NCI-H2107 (cell line): ENCODE measurements at places on chromosomes 4 and X.

DNA sequence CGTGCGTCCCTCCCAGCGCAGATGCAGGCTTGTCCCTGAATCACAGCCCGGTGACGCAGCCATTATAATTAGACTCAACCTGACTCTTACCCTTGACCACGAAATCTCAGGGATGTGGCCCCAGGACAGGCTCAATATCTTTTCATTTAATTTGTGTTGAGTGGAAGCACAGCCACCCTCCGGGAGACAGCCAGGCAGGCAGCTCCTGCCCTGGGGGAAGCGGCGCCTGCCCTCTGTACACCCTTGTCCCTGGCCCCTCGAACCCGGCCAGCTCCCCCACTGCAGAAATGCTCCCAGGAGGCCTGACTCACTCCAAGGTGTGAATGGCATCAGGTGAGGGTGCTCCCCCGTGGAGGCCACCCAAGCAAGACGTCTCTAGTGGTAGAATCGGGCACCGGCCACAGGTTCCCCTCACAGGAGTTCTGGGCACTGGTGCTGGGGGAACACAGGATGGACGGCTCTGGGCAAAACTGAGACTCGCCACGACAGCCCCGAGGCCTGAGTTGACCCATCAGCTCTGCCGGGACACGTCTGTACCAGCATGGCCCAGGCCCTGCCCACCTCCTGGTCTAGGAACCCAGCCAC, 2.7 kb downstream of the CPLX1 start:
- no peak for DNase-seq

- DNase-seq, result no peak
Observed at GRCh38 chr4:1834047-1834775, 21.7 kb downstream of the LETM1 start.

DNA sequence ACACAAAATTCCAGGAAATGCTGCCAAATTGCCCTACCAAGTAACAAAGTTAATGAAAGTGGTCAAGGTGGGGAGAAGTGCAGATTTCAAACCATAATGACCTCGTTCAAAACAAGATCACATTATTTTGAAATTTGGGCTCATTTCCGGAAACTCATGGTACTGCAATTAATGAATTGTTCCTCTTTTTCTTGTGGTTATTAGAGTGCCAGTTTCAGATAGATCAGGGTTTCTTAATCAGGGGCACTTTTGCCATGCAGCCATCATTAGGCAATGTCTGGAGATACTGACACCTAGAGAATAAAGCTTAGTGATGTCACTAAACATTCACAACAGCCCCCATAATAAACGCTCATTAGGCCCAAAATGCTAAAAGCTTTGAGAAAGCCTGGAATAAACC, 381.5 kb upstream of the GALNT7 start:
- DNase-seq, result no peak

DNA sequence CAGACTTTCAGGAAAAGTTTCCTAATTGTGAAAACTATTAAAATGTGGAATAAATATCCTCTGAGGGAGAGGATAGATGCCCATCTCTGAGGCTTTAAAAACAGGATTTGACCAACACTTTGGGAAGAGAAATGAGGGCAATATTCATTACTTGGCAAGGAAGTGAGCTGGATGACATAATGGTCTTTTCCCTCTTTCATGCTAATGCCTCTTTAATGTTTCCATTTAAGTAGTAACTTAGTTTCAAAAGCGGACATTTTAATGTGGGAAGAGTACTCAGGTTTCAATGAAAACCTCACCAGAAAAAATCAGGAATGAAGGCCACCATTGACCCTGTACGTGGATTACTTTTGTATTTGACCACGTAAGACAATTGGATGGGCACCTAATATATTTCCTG, 503.3 kb downstream of the ANKRD50 start:
- no peak for DNase-seq

DNA sequence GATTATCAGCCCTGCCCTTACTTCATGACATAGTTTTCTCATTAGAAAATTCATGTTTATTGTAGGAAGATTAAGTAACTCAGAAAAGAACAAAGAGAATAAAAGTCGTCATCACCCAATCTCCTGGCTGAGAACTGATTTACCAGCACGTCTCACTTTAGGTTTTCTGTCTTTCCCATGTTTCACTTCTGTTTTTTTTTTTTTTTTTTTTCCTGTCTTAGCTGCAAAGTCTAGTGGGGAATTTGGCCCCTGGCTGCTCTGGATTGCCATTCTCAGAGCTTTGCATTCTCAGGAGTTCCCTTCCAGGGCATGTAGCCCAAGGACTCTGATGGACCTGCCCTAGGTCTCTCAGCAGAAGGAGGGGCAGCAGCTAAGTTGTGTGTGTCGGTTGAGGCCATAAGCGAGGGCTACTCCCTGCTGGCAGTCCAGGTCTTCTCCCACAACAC, 57.8 kb downstream of the TMEM131L start:
- DNase-seq, result no peak

DNA sequence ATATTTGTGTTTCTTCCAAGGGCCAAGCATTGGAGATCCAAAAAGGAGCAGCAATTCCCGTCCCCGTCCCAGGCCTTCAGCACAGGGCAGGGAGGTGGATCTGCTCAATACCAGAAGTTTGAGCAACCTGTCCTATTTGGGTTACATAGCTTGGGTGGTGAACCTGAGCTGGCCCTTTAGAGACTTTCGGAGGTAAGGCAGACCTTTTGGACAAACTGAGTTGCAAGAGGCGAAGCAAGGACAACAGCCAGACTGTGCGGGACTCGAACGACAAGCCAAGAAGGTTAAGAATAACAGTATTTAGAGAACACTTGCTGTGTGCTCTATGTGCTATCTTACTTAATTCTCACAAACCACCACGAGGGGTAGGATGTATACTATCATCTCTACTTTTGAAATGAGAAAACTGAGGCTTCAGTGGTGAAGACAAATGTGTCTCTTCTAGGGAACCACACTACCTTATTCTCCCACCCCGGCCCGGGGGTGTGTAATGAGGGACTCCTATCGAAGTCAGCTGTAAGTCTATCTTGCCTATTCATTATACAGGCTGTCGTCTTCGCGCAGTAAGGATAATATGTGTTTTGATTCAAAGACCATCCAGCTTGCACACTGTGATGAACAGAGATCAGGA, 1.3 kb downstream of the NOP14 start:
- DNase-seq, result no peak

- no peak for DNase-seq
Observed at GRCh38 chr4:38785041-38785790, 2.4 kb upstream of the TLR10 start.

DNA sequence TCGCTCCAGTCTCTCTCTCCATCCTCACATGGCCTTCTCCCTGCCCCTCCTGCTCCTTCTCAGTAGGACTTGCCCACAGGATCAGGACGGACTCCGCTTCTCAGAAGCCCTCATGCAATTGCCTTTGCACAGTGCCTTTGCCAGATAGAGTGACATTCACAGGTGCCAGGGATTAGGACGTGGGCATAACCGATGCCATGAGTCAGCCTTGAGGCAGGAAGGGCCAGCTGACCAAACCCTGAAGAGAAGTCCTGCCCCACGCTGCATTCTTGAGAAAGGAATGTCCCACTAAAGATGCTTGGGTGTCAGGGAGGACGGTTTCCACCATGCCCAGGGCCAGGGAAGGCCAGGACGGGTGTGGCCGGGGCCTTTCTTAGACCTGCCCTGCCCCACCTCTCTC, 6.6 kb upstream of the GRPEL1 start:
- DNase-seq, result no peak

GRCh38 chr4:66032571-66032970, 362.3 kb upstream of the EPHA5 start:
- no peak for DNase-seq
